ENCODE measurements at places on chromosomes 11 and 22.

DNA sequence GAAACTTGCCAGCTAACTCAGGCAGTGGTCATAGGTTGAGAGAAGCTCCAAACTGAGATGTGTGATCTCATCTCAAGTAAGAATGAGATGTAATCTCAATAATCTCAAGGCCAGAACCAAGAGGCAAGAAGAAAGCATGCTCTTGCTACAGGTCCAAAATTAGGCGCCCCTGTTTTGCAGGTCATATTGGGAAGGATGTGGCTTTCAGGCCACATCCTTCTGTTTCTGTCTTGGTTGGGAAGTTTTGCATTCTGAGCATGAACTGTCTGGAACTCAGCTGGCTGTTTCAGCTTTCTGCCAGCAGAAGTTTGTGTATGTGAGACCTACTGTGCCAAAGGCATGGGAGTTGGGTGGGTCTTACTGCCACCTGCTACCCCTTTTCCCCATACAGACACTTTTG, 67.5 kb upstream of the MS4A8 start:
- no peak for DNase-seq

DNA sequence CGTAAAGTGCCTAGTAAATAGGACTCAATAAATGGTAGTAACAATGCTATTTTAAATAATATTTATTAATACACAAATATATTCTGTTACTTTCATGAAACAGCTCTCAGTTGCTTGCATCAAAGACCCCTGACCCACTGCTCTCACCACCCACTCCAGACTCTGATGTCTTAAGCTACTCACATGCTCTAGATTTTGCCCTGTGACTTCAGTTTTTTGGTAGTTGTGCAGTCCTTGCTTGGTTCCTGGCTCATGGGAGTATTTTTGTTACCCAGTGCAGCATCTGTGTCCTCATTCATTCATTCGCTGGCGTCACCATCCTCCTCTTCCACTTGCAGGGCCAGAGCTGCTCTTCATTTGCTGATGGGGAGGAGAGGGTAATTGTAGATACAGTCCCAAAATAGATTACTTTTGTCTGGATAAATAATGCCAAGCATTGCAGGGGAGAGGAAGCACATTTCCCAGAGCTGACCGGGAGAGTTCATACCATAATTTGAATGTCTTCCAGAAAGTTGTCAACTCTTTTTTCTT, 12.7 kb downstream of the MRPL48 start:
- no peak for DNase-seq

GRCh38 chr11:125263268-125263790, 98.8 kb downstream of the PKNOX2 start:
- no peak for DNase-seq

GRCh38 chr11:66068923-66069714, 953 bp upstream of the PACS1 start:
- no peak for DNase-seq

DNA sequence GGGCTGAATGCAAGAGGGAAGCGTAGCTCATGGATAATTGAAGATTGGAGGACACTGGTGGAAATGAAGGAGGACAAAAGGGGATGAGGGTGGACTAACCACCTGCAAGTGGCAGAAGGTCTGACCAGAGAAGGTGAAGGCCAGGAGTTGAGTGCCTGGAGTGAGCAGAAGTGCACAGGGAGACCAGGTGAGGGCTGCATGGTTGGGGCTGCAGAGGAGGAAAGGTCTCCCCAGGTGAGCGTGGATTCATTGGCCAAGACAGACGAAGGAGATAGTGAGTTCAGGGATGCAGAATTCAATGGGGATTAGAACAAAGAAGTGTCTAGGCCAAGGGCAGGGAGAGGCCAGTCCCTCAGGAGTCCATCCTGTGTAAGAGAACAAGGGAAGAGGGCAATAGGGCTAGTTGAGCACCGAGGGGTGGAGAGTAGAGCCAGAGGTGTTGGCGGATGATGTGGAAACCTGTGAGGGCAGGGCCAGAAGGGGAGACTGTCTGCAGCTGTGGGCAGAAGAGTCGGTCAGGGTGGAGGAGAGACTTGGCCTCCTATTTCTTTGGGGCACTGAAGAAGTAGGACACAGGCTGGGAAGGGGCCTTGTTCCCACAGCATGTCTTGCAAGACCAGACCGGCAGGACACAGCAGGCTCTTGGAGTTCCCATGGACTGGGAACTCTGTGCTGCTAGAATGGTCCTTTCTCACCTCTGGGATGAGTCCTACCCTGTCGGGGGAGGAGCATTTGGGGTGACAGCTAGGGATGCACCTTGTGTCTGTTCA, 6.7 kb downstream of the TRIM29 start:
- no peak for DNase-seq

- no peak for DNase-seq
These were observed 404 bp downstream of the DCHS1 start for GRCh38 chr11:6655020-6655789.

DNA sequence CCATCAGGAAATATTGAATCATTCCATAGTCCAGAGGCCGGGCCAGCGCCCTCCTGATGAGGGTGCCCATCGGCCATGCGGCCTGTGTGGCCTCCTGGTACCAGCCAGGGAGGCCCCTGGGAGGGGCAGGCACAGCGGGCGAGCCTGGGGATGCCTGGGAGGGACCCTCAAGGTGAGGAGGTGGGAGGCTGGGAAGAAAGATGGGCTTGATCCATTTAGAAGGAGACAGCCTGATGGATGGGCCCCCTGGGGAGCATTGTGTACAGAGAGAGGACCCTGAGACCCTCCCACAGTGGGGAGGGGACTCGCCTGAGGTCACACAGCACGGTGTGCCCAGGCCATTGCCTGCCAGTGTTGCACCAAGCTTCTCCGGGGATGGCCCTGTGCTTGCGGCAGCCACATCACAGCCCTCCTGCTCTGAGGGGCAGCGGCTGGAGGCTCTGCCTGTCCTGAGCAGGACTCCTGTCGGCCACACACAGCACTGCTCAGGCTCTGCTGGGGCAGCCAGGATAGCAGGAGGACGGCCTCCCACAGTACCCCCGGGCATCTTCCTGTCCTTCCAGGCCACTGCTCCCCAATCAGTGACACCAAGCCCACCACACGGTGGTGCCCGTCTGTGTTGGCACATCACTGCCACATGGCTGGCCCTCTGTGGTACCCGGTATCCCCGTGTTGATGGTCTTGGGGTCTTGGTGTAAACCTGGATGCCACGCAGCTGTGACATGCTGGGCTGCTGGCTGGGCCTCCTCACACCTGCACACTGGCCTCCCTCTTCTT, 290.0 kb downstream of the TBC1D22A start:
- DNase-seq: no peak

GRCh38 chr11:30914143-30914762, 328.1 kb upstream of the MPPED2 start:
- DNase-seq: no peak

- no peak for DNase-seq
These were observed 81.0 kb upstream of the SLC6A5 start for GRCh38 chr11:20518323-20518834.

DNA sequence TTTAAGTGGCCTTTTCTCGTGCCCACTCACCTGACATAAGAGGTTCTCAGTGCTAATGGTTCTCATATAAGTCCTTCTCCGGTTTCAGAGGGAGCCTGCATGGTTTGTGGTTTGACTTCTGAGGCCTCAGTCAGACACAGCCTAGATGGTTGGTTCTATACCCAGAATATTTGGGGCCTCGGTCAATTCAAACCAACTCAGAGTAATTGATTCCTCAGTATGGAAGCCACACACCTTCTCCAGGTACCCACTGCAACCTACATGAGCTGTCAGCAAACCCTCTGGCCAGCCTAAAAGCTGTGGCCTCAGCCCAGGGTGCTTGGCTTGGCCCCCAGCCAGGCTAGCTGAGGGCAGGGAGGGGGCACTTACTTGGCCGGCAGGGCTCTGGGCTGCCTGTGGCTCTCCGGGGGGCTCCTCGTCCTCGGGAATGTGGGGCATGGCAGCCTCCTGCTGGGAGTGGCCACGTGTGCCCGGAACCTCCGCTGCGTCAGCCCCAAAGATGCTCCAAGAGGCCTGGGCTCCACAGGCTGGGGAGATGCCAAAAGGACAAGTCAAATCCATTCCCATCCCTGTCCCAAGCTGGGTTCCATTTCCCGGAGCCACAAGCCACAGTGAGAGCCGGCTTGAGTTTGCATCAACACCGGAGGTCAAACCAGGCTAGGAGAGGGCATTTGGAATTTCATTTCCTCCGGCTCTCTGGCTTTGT, 41.7 kb downstream of the IRAG1 start:
- DNase-seq: no peak

- DNase-seq: no peak
These were observed 566.3 kb upstream of the CADM1 start for GRCh38 chr11:116070520-116070919.

GRCh38 chr11:123334925-123335324, 95.1 kb upstream of the GRAMD1B start:
- DNase-seq: no peak

- no peak for DNase-seq
These were observed 7.8 kb upstream of the AP1B1 start for GRCh38 chr22:29396126-29396525.

DNA sequence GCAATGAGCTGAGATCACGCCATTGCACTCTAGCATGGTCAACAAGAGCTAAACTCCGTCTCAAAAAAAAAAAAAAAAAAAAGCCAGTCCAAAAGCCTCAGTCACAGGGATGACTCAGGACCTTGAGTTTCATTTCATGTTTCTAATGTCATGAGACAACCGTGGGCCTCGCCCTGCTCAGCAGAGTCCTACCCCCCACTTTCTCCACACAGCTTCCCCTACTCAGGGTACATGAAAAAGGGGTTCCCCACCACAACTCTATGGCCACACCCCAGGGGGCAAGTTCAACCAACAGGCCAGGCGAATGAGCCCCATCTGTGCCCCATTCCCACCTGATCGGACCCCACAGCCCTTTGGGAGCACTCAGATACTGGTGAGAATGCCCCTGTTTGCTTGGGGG, 24.3 kb upstream of the ADA2 start:
- DNase-seq: no peak

DNA sequence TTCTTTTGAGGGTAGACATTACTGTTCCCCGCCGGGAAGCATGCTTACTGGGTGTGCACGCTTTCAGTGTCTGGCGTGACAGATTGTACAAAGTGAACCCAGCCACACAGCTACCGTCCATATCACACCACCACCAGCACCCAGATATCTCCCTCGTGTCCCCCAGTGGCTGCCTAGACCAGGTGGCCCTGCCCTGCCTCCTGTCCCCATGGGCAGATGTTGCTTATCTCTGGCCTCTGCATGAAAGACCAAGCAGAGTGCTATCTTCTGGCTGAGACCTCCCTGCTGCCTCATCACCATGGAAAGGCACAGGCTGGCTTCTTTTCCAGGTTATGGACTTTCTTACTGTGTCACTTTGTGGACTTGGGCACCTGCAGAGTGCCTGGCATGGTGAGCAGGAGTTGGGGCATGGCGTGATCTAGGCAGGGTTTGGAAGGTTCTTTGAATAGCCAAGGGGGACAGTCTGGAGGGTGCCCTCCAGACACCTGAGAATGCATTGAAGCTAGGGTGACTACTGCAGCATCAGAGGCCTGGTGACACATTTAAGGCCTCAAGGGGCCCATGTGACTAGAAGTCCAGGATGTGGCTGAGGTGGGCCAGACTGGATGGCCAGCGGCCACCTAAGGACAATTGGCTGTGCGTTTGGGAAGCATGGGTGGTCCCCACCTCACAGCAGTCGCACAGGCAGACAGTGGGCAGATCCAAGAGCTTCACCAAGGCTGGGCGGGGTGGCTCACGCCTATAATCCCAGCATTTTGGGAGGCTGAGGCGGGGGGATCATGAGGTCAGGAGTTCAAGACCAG, 4.7 kb downstream of the TANGO2 start:
- no peak for DNase-seq

- no peak for DNase-seq
These were observed 88.3 kb downstream of the C22orf31 start for GRCh38 chr22:28973352-28973751.

GRCh38 chr11:124415356-124415923, 9.2 kb downstream of the OR8B4 start:
- no peak for DNase-seq

GRCh38 chr22:33605666-33606065, 314.6 kb downstream of the LARGE1 start:
- DNase-seq: no peak

Data from activated T-helper 1 cell treated with anti-CD3 and anti-CD28 coated beads, Interleukin-2, amount 50 U/mL, for 16 hours (primary cell).